Central memory CD8-positive, alpha-beta T cell (primary cell): ENCODE measurements at places on chromosomes 6 and 20.

- no peak for DNase-seq
Observed at GRCh38 chr6:23089981-23090380, 520.6 kb downstream of the HDGFL1 start.

DNA sequence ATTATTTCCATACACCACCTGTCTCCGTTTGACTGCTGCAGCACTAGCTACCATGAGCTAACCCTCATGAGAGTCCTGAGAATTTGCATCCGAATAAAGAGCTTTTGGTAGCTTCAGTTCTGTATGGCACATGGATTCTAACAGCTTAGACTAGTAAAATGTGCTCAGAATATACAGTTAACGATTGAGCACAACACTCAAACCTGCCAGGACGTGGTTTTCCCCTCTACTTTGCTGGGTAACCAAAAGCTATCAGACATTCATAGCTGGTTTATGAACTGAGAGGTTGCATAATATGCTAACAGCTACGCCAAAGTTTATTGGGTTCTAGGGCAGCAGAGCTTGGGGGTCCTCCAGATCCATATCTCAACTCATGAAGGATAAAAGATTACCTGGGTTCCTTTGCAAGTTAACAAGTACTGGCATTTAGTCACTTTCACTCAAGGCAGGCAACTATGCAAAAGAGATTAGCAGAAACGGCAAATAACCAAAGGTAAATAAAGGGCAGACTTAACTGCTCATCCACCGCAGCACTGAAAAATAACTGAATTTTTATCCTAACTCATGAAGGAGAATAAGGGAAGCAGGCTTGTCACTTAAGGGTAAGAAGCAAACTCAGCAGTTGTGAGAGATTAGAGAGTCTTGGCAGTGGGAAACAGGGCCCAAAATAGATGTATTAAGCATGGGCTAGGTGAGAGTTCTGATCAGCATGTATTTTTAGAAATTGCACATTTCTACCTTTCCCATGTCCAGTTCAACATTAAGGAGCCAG is 29.4 kb downstream of the NUDT3 start:
- no peak for DNase-seq

DNA sequence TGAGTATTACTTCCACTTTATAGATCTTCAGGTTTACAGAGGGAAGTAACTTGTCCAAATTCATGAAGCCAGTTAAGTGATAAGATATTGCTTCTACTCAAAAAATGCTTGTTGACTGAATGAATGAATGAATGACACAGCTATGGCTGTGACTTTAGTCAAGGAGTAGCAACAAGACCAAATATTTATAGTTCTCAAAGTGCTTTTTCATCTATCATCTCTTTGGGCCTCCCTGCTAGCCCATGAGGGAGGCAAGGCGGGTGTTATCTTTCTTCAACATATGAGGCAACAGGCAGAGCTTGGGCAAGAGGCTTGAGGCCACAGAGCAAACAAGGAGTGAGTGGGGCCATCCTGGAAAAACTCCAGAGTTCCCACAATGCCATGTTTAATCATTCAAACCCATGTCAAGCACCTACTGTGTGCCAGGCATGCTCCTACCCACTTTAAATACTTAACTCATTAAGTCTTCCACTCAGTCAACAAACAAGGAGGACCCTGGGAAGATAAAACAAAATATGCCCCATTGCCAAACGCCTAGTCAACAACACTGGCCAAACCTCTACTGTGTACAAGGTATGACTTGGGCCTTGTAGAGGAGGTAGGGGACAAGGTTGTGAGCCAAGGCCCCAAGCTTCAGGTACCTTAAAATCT is 15.9 kb downstream of the BCL2L1 start:
- DNase-seq: no peak

DNA sequence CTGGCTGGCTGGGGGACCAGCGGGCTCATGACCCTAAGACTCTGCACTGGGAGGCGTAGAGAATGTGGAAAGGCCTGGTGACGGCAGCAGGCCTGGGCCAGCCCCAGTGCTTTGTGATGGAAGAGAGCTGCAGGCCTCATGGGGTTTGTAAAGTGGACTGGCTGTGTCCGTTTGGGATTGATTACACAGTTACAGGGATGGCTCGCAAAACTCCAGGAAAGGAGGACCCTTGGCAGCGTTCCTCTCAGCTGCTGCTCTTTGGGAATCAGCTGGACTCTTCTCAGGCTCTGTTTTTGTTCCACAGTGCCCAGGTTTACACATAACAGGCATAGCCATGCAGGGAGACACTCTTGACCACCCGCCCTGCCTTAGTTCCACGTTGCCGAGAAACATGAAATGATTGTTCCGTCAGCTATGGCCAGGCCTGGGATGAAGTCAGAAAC is 89.0 kb downstream of the SLX4IP start:
- no peak for DNase-seq

DNA sequence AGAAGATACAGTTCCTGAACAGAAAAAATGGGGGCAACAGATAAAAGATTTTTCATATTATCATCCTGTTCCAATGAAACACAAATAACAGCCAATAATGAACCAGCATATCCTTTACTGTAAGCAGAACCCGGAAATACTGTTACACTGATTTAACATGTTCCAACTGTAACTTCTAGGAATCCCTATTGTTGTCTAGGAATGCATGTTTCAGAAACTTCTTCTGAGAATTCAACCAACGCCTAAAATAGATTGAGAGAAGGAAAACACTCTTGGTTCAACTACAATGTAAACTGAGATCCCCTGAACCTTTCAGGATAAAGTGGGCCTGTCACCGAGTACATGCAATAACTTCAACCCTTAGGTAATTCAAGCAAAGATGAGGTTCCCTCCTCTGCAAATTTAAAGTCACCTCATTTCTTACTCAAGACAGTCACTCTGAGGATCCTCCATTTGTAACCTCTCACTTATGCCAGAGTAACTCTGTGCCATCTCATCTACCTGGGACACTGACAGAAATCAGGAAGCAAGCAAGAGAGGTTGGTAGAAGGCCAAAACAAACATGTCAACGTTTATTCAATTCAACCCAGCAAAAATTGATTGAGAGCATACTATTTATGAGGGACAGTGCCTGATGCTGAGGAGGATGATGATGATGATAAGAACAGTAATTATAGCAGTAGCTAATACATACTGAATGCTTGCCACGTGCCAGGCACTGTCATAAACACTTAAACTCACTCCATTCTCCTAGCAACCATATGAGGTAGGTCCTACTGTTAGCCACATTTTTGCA is 14.1 kb downstream of the UBE3D start:
- no peak for DNase-seq

GRCh38 chr20:58420798-58421496 is 31.9 kb downstream of the VAPB start:
- no peak for DNase-seq

DNA sequence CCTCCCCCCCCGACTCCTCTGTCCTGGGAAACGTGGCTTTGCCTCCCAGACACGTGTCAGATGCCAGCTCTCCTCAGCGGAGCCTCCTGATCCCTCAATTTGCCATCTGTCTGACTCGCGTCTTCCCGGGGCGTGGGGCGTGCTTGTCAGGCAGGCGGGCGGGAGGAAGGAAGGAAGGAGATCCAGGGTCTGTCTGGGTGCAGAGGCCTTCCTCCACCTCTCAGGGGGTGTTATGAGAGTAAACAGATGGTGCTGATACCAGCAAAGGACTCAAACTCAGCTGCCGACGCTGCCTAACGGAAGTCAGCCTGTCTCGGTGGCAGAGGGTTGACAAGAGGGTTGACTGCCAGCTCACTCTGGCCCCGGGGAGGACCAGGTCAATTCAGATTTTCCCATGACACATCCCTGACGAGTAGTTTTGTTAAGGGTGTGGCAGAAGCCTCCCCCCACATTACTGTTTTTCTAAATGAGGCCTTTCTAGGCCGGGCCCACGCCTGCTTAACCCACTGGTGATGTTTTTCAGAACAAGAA is 17.0 kb downstream of the UQCC2 start:
- DNase-seq: no peak
